ENCODE measurements at places on chromosomes 4 and X. TPM values are rescaled to one million over a fixed set of nuclear protein-coding genes. Genes with fewer than 3 reads are reported as not detected.

SUPT20HL1 gene
- total RNA-seq, result not detected

TEC gene
- total RNA-seq, result 3.4 TPM

WDR17 gene
- 3.7 TPM for total RNA-seq

CTAG2 gene
- total RNA-seq, result 2.5 TPM

TAF7L gene
- not detected for total RNA-seq

MAGEA1 gene
- total RNA-seq, result 7.1 TPM

USP51 gene
- total RNA-seq, result 0.05 TPM

SMIM31 gene
- total RNA-seq, result not detected

LSM6 gene
- total RNA-seq, result 66.2 TPM
